ENCODE measurements at places on chromosomes 2 and 18.

DNA sequence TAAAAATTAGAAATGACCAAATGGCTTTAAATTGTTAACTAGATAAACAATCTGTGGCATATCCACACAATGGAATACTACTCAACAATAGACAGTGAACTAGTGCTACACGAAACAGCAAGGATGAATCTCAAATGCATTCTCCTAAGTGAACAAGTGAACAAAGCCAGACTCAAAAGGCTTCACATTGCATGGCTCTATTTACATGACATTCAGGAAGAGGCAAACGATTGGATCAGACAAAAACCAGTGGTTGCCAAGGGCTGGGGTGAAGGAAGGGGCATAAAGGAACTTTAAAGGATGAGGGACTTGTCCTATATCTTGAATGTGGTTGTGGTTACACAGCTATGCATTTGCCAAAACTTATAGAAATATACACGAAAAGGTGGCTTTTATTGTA lies 184.3 kb downstream of the RPIA start:
- no peak for DNase-seq

- no peak for DNase-seq
These were observed 235.6 kb downstream of the BCL11A start for GRCh38 chr2:60317844-60318243.

- DNase-seq, result no peak
These were observed 1.1 kb downstream of the ATAD2B start for GRCh38 chr2:23925702-23926289.

GRCh38 chr2:143802242-143802641 lies 673.0 kb downstream of the ARHGAP15 start:
- no peak for DNase-seq

GRCh38 chr18:55323051-55323994 lies 264.7 kb downstream of the TCF4 start:
- DNase-seq, result no peak

DNA sequence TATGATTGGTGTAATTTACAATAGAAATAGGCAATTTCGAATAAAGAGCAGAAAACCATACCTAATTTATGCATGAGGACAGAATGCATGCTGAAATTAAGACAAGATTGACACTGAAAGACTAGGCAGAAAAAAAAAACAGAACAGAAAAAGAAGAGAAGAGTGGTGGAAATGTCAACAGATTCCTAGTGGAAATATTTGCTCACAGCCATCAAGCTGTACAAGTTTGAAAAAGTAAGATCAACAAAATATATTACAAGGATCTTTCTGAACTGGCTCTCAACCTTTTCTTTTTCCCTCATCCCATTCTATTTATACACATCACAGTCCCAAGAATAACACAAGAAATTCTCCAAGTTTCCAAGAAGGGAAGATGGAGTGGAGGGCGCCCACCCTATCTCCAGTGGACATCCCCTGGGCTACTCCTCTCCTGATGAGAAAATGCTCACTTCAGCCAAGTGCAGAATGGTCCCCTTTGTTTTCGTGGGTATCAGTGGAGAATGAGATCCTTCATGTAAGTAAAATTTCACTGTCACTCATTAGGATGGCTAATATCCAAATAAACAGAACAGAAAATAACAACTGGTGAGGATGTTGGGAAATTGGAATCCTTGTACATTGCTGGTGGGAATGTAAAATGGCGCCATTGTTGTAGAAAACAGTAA lies 51.0 kb upstream of the ZNF532 start:
- DNase-seq, result no peak

- no peak for DNase-seq
These were observed 293.8 kb downstream of the PRKCE start for GRCh38 chr2:45945302-45945717.

- DNase-seq, result no peak
These were observed 88.1 kb upstream of the ZEB2 start for GRCh38 chr2:144607891-144608521.

- no peak for DNase-seq
These were observed 16.0 kb downstream of the SH3BP4 start for GRCh38 chr2:234967870-234968208.
